ENCODE measurements at places on chromosomes 4 and X.

- DNase-seq: no peak
Observed at GRCh38 chrX:104270916-104271512, 16.3 kb upstream of the ESX1 start.

DNA sequence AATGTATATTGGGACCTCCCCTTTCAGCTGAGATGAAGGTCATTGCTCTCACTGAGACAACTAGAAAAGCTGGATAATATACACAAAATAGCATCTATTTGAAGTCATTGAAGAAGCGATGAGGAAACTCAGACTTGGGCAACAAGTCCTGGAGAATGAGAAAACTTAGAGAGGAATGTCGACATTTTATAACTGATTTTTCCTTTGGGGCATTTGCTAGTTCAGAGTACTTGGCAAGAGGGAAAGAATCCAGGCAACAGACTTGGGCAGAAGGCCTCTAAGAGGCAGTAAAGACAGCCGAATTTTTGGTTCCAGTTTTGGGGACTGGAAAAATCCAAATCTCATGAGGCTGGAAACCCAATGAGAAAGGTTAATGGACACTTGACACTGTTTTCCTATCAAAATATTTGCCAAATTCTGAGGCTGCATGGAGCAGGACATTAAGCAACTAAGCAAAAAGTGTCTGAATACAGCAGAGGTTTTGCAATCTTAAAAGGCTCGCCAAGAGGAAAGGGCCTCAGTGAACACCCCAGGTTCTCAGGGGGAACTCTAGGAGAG, 21.0 kb upstream of the ANXA5 start:
- DNase-seq: no peak

DNA sequence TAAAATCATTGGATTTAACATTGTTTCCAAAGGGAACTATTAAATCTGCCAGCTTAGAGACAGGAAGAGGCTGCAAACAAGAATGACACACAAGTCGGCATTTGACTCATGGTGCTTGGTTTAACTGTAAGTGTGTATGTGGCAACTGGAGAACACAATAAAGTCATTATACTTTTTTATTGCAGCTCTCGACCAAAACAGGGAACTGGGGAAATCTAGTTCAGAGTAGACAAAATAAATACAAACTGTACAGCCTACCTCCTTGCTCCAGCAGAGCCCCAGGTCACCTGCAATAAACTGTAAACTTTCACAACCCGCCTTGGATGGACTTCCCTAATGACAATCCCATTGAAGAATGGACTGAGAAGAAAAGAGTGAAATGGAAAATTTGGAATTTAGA, 24.0 kb downstream of the NPY5R start:
- no peak for DNase-seq

DNA sequence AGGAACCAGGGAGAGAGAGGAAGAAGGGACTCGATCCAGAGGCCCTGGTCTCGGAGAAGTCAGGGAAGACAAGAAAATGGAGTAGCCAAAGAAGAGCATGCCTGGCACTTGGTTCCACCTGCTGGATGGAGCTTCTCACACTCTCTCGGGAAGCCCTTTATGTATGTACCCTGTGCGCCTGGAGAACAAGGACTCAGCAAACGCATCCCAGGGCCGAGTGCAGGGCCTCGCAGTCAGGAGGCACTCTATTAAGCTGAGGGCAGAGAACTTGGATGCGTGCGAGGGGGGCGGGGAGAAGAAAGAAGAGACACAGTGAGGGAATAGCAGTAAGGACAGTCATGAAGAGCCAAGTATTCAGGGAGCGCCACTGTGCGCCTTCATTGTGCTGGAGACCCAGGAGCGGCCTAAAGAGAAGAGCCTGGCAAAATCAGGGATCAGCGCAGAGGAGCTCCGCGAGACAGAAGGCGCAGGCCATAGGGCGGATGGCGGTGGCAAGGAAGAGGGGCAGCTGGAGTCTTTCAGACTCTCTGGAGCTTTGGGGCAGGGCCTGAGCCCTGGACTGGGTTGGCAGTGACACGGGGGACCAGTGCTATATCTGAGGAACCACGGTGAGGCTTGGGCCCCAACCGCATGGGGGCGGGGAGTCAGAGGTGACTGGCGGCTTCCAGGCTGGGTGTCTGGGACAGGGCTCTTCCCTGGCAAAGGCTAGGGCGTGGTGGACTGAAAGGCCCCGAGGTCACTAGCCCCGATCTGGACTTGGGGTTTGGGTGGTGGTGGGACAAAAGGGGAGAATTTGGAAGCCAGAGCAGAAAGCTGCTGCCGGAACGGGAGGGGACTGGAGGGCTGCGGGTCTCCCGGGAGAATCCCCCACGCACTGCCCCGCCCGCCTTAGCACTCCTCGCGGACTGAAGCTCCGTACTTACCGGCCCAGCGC, 1.9 kb upstream of the SEPTIN6 start:
- DNase-seq: no peak

GRCh38 chr4:139768896-139769295, 103.3 kb downstream of the MGST2 start:
- DNase-seq: no peak

DNA sequence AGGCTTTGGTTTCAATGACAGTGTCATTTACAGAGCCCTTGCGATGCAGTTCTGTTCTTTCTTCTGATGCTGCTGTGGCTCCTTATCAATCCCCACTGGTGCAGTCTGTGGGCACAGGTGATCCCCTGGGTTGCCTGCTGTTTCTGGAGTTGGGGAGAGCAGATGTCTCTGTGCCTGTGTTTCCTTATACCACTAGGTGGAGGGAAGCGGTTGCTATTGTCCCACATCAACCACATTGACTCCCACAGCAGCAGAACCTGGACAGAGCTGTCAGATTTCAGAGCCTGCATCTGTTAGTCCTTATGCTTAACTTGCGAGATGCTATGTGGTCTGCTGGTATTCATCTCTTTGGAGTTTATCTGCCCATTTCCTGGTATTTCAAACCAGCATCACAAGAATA, 57.7 kb downstream of the NEIL3 start:
- DNase-seq: no peak

GRCh38 chr4:93199492-93199891, 629.1 kb upstream of the ATOH1 start:
- DNase-seq: no peak

DNA sequence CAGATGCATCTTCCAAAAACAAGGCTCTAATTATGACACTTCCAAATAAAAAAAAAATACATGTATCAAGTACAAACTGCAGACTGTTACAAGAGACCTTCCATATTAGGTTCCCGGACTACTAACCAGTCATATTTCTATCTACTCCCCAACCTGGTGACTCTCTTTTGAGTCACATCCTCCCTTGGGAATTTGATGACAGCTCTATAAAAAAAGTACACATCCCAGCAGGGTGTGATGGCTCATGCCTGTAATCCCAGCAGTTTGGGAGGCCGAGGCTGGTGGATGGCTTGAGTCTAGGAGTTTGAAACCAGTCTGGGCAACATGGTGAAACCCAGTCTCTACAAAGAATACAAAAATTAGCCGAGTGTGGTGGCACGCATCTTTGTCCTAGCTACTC, 14.9 kb downstream of the RPGR start:
- no peak for DNase-seq

- DNase-seq: no peak
Observed at GRCh38 chrX:30620980-30621618, 32.1 kb upstream of the GK start.

DNA sequence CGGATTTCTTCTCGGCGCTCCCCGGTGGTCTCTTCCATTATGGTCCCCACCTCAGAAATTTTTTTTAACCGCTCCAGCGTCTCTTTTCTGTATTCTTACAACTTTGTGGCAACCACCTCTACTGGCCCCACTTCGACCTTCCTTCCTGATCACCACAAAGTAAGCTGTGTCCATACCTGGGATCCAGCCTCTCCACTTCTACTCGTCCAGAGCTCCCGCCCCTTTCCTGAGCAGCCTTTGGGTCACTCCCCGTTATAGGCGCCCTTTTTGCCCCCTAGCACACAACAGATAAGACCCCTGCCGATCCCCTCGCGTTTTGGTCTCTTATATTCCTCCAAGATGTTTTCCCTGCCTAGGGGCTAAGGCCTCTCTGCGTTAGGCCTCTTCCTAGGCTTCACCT, 557 bp downstream of the PIGG start:
- no peak for DNase-seq

GRCh38 chrX:13109817-13110216, 65.4 kb upstream of the FAM9C start:
- DNase-seq: no peak

DNA sequence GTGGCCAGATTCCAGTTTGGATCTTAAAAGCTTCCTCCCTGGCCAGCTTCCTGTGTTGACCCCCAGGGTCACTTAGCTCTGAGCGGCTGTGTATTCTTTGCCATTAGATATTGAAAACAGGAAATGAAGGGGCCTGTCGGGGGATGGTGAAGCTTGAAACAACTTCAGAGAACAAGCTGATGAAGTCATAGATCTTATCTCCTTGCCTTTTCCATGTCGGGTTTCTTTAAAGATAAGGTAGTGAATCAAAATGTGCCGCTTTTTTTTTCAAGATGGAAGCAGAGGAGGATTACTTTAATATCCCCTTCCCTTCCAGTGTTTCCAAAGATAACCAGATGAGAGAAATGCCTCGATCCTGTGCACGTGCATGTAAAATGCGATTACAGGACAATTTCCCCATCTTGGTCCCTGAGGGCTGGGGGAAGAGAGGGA, 508.5 kb downstream of the MID1IP1 start:
- no peak for DNase-seq

DNA sequence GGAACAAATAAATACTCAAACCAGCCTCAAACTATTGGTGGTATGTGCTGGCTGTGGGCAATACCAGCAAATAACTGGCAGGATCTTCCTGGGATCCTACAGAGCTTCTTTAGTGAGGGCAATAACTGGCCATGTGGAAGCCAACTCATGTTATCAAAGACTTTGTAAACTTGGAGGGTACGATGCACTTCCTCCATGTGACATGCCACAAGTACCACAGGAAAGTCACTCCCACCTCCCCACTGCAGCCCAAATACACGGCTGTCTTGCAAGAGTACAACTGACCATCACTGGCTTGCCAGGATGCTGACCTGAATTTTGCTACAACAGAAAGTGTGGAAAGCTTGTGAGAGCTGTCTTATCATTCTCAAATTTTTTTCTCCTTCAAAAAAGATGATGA, 93.3 kb upstream of the MAML3 start:
- no peak for DNase-seq

GRCh38 chrX:43743100-43743822, 87.2 kb downstream of the MAOA start:
- no peak for DNase-seq

DNA sequence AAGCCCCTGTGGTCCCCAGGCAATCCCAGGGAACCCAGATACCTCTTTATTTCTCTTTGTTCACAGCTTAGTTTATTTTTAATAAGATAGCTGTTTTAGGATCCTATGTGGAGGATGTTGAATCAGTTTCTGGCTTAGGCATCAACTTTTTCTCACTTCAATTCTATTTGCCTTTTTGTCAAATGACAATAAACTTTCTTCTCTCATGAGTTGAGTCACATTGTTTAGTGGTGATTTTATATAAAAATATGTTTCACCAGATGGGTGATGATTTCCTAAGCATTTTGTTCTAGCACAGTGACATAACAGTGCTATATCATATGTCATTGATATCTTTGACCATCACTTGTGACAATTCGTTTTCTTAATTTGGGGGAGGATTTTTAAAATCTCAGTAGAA, 198.1 kb upstream of the PUDP start:
- no peak for DNase-seq

- no peak for DNase-seq
Observed at GRCh38 chr4:11494232-11494631, 65.5 kb upstream of the HS3ST1 start.

DNA sequence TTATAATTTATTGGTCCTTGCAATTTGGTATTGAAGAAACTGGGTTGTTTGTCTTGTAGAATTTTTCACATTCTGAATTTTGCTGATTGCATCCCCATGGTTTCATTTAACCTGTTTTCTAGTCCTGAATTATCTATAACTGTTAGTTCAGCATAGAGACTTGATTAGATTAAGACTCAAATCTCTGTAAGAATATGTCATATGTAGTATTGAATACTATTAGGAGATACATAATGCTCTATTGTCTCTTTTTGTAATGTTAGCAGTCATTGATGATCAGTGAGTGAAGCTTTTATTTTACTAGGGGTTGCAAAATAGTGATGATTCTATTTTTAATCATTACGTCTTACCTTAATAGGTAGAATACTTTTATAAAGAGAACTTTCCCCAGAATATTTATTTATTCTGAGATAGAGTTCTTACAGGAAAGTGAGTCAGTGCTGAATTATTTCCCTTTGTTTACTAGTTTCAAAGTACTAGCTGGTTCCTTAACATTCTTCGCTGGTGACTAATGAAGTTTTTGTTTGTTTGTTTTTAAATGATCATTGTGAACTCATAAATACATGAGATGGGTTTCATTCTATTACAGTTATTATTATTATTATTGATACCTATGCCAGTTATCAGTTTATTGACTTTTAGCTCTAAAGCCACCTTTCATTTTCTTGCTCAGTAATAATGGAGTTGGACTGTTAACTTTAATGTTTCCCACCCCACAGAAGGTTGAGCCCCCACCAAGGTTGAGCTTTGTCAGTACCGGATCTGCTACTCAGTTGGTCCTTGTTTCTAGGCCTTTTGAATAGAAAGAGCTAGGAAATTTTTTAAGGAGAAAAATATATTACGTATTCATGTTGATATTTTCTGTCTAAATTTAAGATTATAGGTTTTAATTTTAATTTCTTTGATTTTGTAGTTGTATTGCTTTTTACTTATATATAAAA, 102.3 kb downstream of the LARP1B start:
- no peak for DNase-seq

- no peak for DNase-seq
Observed at GRCh38 chr4:2277956-2278355, 16.0 kb upstream of the MXD4 start.

DNA sequence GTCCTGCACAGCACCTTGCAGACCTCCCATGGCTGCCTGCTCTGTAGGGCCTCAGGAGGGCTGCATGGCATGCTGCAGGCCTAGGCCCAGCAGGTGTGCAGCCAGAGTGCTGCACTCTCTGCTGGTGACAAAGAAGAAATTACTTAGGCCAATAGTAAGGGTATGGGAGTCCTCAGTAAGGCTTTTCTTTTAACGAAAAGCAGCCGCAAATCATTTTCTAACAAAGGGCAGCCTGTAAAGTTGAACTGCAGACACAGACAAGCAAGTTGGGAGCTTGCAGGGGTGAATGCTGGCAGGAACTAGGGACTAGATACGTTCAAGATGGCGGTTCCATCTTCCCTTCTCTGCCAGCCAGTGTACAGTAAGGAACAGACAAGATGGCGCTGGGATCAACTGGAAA, 22.4 kb upstream of the UBA6 start:
- no peak for DNase-seq

DNA sequence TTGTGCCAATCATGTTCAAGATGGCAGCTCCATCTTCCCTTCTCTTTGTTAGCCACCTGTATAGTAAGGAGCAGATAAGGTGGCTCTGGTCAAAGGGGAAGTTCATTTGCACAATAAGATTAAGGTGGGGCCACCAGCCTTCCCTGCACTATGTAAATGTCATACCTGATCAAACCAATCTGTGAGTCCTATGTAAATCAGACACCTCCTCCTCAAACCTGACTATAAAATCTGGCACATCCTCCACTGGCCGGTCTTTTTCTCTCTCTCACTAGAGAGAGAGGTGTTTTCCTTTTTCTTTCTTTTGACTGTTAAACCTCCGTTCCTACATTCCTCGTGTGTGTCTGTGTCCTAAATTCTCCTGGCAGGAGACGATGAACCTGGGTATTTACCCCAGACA, 572.5 kb upstream of the AADAT start:
- no peak for DNase-seq

- DNase-seq: no peak
Observed at GRCh38 chr4:147307896-147308674, 172.8 kb upstream of the EDNRA start.

Measured in activated T-helper 1 cell treated with anti-CD3 and anti-CD28 coated beads, Interleukin-2, amount 50 U/mL, for 16 hours (primary cell).